DMS79 (cell line): ENCODE measurements at places on chromosomes 16 and 17.

- DNase-seq = no peak
These were observed 28.7 kb downstream of the ADGRG5 start for GRCh38 chr16:57571098-57571497.

DNA sequence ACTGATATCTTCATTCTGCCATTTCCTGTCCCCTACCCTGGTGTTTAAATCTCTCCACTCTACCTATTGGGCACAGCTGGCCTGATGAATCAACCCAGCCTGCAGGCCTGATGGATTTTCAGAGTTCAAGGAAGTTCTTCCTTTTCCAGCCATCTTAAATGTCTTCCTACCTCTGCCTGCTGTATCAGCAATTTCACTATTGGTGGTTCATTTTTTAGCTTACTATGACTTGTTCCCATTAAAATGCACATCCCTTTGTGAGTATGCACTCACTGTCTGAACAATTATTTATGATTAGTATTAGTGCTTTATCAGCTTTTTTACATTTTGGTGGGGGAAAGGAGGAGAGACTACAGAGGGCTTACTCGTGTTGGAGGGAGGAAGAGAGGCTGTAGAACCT is 48.6 kb upstream of the CRHR1 start:
- no peak for DNase-seq

DNA sequence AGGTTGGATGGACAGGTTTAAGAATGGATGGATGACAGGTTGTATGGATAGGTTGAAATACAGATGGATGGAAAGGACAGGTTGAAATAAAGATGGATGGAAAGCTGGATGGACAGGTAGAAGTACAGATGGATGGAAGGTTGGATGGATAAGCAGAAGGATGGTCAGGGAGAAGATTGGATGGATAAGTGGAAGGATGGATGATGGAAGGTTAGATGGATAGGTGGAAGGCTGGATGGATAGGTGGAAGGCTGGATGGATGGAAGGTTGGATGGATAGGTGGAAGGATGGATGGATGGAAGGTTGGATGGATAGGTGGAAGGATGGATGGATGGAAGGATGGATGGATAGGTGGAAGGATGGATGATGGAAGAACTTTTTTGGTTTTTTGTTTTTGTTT is 905 bp upstream of the SDR42E2 start:
- no peak for DNase-seq

- DNase-seq = no peak
These were observed 75.9 kb downstream of the HS3ST3A1 start for GRCh38 chr17:13525876-13526275.

- peak; percentile 27 for DNase-seq
These were observed 2.6 kb downstream of the HBM start for GRCh38 chr16:168424-168823.

- no peak for DNase-seq
These were observed 17.5 kb upstream of the ACSF3 start for GRCh38 chr16:89076159-89076558.

GRCh38 chr17:17229416-17230384 is 7.3 kb downstream of the FLCN start:
- no peak for DNase-seq

- peak; percentile 34 for DNase-seq
These were observed at the start of gene CENPV for GRCh38 chr17:16353317-16354174. TSS of gene CENPV (minus strand) at chr17:16353469. CDS start at chr17:16353436, 33 bp downstream.
